ENCODE measurements at places on chromosomes 6 and 20.
A peak's percentile ranks its signal among the peaks of the same experiment; 100 is the strongest.

GRCh38 chr6:53119349-53119748, 29.3 kb downstream of the GCM1 start:
- DNase-seq = no peak

DNA sequence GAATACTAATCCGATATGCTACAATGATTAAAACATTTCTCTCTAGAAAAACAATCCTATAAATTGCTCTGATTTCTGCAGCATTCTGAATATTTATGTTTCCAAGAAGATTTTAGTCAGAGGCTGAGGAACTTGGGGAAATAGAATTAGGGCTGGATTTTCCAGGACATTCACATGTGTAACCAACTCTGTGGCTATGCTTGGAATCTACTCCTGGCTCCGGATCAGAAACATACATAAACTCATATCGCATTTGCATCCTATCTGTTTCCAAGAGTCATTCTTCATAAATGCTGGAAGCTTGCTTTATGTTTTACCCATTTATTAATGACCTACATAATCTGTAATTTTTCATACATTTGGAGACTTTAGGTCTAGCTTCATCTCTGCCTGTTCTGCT, 459.9 kb upstream of the MARCKS start:
- no peak for DNase-seq

GRCh38 chr6:69719602-69720193, 77.1 kb downstream of the LMBRD1 start:
- DNase-seq = no peak

- DNase-seq = no peak
Measured at GRCh38 chr6:17716221-17716620, 9.5 kb upstream of the NUP153 start.

DNA sequence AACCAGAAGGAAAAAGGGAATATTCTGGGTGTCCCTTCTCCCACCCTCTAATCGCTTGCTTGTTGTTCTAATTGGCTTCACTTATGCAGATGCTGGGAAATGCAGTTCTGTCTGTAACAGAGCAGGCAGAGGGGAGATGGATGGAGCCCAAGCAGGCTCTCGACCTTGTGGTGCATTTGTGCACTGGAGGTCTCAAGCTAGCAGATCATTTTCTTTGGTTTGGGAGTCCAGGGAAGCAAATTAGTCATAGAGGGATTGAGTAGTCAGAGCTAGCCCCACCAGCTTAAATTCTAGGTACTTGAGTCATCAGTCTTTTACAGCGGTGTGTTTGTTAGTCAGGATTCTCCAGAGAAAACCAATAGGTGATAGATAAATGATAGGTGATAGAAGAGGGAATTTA, 234.7 kb upstream of the ECI2 start:
- no peak for DNase-seq

DNA sequence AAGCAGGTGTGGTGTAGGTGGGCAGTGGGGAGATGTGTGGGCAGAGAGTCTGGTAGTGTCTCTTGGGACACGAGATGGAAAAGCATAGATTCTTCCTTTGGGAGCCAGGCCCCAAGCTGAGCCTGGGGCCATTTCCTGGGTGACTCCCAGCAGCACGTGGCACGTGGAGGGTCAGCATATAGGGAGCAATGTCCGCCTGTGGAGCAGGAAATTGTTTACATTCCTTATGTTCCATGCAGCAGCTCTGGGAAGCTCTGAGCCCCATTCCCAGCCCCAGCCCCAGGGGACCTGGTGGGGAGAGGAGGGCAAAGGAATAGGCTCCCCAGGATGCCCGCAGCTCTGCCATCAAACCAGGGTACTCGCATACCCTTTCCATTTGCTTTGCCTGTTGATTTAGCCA, 57.6 kb downstream of the DAAM2 start:
- no peak for DNase-seq

- peak; percentile 98 for DNase-seq
Measured at GRCh38 chr6:35674594-35674993, 14.1 kb downstream of the FKBP5 start.

DNA sequence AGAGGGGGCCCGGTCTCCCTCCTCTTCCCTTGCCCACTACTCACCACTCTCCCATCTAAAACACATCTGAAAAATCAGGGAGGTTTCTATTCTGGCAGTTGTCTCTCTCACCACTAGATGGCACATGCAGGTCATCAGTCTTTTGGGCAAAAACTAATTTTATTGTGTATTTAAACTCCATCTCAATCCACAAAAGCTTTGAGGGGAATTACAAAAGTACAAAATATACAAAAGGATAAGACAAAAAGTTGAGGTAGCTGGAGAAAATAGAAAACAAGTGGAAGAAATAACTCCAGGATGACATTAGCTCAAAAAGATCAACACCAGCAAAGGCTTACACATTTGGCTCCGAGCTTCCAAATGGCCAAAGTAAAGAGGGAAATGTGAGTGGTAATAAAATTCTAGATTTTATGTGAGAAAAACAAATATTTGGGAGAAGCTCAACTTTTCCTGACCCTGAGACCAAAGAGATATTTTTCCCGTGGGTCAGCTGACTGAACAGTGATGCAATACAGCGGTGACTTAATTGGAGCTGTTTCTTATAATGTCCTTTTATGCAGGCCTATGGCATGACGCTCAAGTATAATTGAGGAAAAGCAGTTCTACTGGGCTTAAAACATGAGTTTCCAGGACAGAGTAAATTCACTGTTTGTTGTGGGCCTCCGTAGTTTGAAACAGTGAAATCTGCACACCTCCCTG, 79.8 kb upstream of the CHD6 start:
- no peak for DNase-seq

- DNase-seq = no peak
Measured at GRCh38 chr20:50980071-50980681, 21.6 kb downstream of the MOCS3 start.

DNA sequence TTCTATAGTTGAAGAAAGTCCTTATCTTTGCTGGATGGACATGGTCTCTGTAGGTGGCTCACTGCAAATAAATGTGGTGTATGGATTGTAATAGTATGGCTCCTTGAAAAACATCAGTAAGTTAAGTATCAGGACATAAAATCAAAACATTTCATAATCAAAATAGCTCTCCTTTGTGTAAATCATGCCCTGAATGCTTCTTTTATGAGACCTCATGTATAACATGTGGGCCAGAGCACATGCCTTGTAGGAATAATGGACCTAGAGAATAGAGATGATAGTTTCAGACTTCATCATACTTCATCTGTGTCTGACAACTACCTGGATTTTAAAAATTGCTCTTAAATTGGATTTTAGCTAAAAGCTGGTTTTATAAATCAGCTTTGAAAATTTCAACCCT, 159.9 kb downstream of the ASCC3 start:
- DNase-seq = no peak

DNA sequence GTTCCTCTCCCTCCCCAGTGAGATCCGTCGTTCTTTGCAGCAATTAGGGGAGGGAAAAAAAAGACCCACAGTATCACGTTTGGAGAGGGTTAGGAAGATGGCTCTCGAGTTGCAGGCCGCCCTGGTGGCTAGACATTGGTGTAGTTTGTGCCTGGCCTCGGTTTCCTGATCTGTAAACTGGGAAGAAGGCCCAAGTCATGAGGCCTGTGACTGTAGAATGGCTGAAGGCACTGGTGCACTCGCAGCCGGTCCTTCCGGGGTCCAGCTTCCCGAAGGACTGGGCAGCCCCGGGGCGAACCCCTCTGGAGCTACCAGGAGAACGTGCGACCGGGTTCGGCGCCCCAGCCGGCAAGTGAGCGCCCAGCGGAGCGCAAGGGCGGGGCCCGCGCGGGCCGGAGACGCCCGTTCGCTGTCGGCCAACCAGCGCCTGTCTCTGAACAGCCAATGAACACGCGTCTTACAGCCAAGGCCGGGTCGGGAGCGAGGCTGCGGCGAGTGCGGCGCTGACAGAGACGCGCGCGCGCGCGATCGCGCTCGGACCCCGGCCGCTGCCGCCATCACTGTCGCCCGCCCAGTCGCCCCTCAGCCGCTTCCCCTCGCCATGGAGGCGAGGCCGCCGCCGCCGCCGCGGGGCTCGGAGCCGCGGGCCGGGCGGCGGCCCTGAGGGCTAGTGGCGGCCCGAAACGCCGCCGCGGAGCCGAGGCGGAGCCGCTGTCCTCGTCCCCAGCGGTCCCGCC, at the start of gene PTPRA:
Gene PTPRA (plus strand): TSS at position 472 of the 737 bp plus-strand sequence. CDS start 90,797 bp downstream, outside the sequence.
- peak; percentile 52 for DNase-seq

DNA sequence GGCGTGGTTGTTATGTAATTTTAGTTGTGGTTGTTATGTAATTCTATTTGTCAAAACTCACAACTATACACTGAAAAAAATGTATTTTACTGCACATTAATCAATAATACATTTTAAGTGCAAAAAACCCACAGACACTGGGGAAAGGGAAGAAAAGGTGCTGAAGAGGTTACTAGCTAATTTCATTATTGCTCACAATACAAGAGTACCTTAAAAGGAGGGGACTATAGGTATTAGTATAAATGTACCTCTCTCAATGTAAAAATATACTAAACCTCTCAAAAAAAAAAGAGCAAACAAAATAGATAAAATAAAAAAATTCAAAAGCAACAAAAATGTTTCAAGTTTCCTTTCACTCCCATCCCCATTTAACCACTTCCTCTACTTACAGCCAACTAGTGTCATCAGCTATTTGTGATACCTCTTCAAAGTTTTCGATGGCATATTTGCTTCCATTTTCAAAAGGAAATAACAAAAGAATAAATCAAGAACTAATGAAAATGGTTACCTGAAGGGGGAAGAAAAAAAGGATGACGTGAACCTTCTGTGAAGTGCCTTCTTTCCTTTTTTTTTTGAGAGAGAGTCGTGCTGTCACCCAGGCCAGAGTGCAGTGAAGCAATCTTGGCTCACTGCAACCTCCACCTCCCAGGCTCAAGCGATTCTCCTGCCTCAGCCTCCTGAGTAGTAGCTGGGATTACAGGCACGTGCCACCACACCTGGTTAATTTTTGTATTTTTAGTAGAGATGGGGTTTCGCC, 30.2 kb downstream of the RANBP9 start:
- DNase-seq = no peak

- no peak for DNase-seq
Measured at GRCh38 chr20:23080521-23080920, 5.6 kb downstream of the CD93 start.

- DNase-seq = peak; percentile 92
Measured at GRCh38 chr6:70131528-70131927, 171.4 kb downstream of the COL9A1 start.

- DNase-seq = no peak
Measured at GRCh38 chr6:111845441-111845871, 27.8 kb downstream of the FYN start.

- no peak for DNase-seq
Measured at GRCh38 chr20:52829111-52829510, 143.0 kb upstream of the TSHZ2 start.

DNA sequence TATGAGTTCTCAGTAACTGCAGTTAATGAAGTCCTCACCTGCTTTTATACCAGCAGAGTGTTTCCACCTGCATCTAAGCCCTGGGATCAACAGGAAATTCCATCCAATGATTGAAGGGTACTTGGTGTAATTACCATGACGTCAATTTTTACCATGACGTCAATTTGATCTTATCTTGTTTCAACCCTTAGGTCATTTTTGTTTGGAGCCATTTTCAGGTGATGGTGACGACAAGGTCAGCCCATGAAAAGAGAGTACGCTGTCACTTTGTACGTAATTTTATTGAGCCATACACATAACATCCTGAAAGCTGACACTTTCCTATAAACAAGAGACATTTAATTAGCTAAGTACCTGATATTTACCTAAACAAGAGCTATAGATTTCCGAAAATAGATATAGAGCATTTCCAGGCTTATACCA, at the start of gene CGA:
Gene CGA (minus strand): TSS at position 20 of the 423 bp plus-strand sequence. CDS start 6,906 bp downstream, outside the sequence.
- DNase-seq = no peak

DNA sequence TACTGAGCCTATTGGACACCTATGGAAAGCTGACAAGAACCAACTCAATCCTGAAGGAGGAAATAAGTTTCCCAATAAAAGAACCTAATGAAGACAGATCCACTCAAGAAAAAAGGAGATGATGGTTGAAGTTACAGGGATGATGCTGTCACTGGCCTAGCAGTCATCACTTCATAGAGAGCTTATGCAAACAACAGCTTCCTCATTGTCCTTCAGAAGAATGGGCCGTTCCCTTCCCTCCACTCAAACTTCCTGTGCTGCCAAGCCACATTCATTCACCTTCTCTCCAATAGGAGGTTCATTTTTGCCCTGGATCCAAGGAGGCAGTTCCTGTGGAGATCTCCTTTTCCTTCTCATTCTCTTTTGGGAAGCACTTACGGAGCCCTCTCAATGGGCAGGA, 13.8 kb upstream of the PM20D2 start:
- no peak for DNase-seq

DNA sequence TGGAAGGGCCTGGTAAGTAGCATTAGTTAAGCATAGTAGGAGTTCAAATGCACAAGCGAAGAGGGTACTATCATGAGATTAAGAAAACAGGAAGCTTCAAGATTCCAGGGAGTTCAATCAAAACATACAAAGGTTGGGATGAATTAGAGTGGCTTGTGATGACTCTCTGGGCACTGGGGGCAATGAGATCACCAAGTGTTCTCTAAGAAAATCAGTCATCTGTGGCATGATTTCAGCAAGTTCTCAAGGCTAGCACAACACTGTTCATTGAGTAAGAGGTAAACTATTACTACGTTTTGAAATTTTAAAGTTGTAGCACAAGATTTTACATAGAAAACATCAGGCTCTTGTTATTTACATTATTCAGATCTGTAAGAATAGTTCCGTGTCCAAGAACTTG, 139.7 kb upstream of the FLRT3 start:
- DNase-seq = no peak

- DNase-seq = no peak
Measured at GRCh38 chr6:20427856-20428255, 26.2 kb downstream of the E2F3 start.

- no peak for DNase-seq
Measured at GRCh38 chr20:62975812-62976508, 23.5 kb downstream of the SLC17A9 start.

DNA sequence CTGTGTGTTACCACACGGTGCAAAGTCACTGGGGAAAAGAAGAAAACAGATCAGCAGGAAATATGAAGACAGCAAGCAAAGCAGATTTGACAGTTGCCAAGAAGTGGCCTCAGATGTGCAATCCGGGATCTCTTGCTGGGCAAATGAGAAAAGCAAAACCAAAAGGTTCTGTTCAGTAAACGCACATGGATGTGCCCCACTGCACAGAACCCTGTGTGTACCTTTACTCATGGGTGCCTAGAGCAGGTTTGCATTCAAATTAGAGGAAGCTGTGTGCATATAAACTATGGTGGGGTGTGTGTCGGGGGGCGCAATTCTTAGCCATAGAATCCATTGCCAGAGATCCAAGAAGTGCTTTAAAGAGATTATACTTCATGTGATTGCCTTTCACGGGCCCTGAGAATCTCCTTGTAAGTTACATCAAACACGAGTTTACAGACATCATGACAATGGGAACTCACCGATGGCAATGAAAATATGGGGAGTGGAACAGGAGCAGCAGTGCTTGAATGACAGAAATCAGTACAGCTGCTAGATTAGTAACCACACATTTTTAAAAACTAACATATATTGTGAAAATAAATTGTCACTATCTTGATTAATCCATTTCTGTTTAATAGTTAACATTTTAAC, 154.3 kb downstream of the ADGRG6 start:
- DNase-seq = no peak
